ENCODE measurements at places on chromosomes 2 and 18.

DNA sequence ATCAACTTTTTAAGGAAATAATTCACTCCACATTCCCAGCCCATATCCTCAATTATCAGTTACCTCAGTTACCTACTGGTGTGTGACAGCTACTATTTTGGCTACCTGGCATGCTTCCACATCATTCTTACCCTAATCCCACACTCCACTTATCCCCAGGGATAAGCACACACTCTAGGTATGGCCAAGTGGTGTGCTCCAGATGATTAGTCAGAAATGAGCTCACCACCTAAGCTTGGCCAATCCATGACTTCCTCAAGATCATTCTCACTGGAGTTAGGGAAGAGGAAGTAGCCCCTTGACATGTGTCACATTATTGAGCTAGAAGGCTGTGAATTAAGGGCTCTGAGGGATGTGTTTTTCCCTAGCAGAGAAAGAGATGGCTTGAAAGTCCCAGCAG is 20.9 kb upstream of the SMAD4 start:
- DNase-seq, result no peak

- DNase-seq, result peak; percentile 21
Measured at GRCh38 chr2:216057688-216058193, 23.9 kb downstream of the PECR start.

- no peak for DNase-seq
Measured at GRCh38 chr2:127165539-127165935, 54.6 kb downstream of the CYP27C1 start.

GRCh38 chr2:193517615-193518014 is 1322.9 kb upstream of the TMEFF2 start:
- DNase-seq, result peak; percentile 16

GRCh38 chr2:100422320-100423055 is 5.0 kb upstream of the CHST10 start:
- DNase-seq, result peak; percentile 61

DNA sequence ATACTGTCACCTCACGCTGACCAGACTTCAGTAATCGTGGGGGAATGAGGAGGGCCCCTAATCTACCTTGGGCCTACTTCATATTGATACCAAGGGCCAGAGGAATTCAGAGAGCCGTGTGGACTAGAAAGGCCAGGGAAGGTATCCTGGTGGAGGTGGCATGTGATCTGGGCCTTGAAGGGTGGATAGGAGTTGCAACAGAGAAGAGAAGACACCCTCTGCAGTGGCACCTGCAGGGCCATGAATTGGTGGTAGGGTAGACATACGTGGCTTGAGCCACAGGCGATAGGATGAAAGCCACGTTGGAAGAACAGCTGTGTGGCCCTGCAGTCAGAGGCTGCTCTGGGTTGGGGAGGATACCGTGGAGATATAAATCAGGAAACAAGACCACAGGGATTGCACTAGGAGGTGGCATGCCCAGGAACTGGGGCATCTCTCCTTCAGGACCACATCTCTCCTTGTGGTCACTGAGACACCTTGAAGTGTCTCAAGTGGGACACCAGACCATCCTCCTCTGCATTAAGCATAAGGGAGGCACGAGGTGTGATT is 141.4 kb downstream of the CYP26B1 start:
- DNase-seq, result no peak
